ENCODE measurements at places on chromosomes 5 and 9. TPM values are rescaled to one million over a fixed set of nuclear protein-coding genes. Genes with fewer than 3 reads are reported as not detected.

The NUTM2G gene
- total RNA-seq: not detected

The MARVELD2 gene
- 2.0 TPM for total RNA-seq

The SOX30 gene
- not detected for total RNA-seq

The CNTNAP3 gene
- 7.3 TPM for total RNA-seq

The SEMA4D gene
- total RNA-seq: 4.9 TPM

The MVB12B gene
- 8.1 TPM for total RNA-seq

The ZDHHC12 gene
- total RNA-seq: 96.7 TPM

The CA9 gene
- 4.2 TPM for total RNA-seq

The FRRS1L gene
- 0.18 TPM for total RNA-seq

The MYMK gene
- total RNA-seq: not detected

The BARHL1 gene
- not detected for total RNA-seq

The KIF12 gene
- 2.8 TPM for total RNA-seq

The BAAT gene
- total RNA-seq: 0.55 TPM

The ADAMTS19 gene
- not detected for total RNA-seq

The MGAT1 gene
- 83.0 TPM for total RNA-seq

The SPEF2 gene
- total RNA-seq: 2.3 TPM

The CDKN2B-AS1 gene
- not detected for total RNA-seq

The C5orf63 gene
- total RNA-seq: 4.3 TPM

The MARCOL gene
- total RNA-seq: not detected

The CDK7 gene
- 60.0 TPM for total RNA-seq

The CDC20B gene
- 0.07 TPM for total RNA-seq

The LRRTM2 gene
- total RNA-seq: not detected

The AKNA gene
- 3.4 TPM for total RNA-seq

The PHF24 gene
- 0.10 TPM for total RNA-seq

The DOLK gene
- total RNA-seq: 39.6 TPM

The AGXT2 gene
- total RNA-seq: not detected

The ZFP2 gene
- not detected for total RNA-seq

The TIFAB gene
- total RNA-seq: not detected

The SPDL1 gene
- total RNA-seq: 79.5 TPM

The BASP1 gene
- total RNA-seq: 298 TPM

The SPINK4 gene
- not detected for total RNA-seq

The CCDC180 gene
- total RNA-seq: 0.75 TPM

The SPATA31A3 gene
- total RNA-seq: not detected

The KIF27 gene
- 1.1 TPM for total RNA-seq

Measured in A549 treated with CORT108297 at 1 μM for 4 hours (cell line).